Activated CD8-positive, alpha-beta memory T cell treated with anti-CD3 and anti-CD28 coated beads for 1 hour (primary cell): ENCODE measurements at places on chromosomes 16 and 17.

GRCh38 chr16:87076950-87077749 lies 240.0 kb downstream of the C16orf95 start:
- no peak for DNase-seq

DNA sequence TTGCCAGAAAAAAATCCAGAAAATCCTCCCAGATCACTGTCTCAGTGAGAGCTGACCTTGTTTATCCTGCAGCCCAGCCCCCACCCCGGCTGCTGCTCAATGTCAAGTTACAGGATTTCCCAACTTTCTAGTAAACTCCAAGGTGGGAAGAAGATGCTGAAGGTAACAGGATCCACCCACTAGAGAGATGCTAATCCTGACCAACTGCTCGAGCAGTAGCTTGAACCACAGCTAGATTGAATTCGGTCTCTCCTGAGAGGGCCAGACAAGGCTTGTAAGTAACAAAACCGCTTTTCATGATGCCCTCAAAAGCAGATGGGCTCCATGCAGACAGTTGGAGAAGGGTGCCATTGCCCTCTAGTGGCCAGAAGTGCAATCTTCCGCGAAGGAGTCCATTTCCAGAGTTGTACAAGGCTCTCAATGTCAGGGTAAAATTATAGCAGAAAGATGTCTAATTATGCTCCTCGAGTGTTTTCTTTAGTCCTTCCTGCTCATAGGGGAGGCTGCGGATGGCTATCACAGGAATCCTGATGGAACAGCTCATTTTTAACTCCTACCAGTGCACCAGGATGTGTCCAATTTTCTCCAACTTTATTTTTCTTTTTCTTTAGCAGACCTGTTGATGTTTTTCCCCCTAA lies 3.9 kb downstream of the CDH11 start:
- no peak for DNase-seq

GRCh38 chr17:4854111-4854681 lies 21.1 kb downstream of the MINK1 start:
- no peak for DNase-seq

DNA sequence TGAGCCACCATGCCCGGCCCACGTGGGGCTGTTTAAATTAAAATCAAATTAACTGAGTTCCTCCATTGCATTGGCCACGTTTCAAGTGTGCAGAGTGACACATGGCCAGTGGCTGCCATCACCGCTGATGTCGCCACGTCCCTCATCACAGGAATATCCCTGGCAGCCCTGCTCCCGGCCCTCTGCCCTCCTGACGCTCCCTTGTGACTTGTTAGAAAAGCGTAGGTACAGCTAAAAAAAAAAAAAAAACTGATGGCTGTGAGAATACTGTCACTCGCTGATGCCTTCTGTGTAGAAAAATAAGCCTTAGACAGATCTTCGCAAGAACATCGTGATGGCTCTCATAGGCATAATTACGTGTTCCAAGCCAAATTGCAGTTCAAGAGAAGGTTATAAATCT lies 21.7 kb downstream of the CARHSP1 start:
- no peak for DNase-seq

DNA sequence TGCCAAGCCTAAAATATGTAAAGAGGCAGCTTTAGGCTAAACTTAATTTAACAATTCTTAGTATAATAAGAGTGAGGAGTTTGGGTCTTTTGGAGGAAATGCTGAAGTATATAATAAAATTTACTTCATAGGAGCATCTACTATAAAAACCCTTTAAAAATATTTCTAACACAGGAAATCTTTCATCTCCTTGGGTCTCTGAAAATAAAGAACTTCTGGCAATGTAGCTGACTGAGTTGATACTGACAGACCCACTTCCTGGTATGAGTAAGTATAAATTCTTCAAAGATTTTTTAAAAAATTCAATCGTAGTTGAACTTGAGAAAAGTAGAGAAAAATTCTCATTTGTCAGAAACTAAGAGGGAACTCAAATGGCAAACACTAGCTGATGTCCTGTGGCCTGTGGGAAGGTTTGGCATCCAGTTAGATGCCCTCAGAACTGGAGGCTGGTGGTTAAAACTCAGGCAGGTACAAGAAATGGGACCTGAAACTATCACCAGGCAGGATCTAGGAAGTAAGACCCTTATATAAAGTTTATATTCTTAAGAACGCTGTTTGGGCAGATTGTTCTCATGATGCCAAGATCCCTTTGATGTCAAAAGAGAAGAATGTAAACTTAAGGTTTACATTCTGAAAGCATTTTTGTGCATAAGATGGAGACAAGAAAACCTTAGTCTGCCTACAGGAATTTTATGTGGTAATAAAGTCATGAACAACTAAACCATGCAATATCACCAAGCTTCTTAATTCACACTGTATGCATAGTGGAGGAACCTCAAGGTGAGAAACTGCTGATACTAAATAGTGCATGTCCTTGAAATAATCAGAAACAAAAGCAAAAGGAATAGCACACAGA lies 6.2 kb downstream of the KRTAP4-6 start:
- DNase-seq = no peak

GRCh38 chr17:1224330-1224729 lies 44.5 kb upstream of the ABR start:
- DNase-seq = no peak

GRCh38 chr16:537415-538335 lies 10.2 kb downstream of the CAPN15 start:
- no peak for DNase-seq

- DNase-seq = no peak
Measured at GRCh38 chr16:27840311-27841060, 223.0 kb downstream of the GSG1L start.

- DNase-seq = no peak
Measured at GRCh38 chr17:81978524-81979298, 1.3 kb downstream of the ASPSCR1 start.

DNA sequence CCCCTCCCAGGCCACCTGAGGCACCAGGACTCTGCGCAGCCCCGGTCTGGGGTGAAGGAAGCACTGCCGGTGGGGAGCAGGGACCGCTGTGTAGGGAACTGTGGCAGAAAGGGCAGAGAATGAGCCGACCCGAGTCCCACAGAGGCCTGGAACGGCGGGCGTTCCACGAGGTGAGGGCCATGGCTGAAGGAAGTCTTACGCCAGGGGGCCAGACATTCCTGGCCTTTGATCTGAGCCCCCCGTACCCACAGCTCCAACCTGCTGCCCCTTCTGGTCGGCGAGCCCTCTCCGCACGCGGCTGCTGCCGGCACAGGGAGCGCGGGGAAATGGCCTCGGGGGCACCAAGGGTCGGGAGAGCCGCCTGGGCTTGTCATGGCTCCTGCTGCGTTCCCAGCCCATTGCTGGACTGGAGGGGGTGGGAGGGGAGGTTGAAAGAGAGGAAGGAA lies 1.4 kb upstream of the WNT3 start:
- DNase-seq = no peak

DNA sequence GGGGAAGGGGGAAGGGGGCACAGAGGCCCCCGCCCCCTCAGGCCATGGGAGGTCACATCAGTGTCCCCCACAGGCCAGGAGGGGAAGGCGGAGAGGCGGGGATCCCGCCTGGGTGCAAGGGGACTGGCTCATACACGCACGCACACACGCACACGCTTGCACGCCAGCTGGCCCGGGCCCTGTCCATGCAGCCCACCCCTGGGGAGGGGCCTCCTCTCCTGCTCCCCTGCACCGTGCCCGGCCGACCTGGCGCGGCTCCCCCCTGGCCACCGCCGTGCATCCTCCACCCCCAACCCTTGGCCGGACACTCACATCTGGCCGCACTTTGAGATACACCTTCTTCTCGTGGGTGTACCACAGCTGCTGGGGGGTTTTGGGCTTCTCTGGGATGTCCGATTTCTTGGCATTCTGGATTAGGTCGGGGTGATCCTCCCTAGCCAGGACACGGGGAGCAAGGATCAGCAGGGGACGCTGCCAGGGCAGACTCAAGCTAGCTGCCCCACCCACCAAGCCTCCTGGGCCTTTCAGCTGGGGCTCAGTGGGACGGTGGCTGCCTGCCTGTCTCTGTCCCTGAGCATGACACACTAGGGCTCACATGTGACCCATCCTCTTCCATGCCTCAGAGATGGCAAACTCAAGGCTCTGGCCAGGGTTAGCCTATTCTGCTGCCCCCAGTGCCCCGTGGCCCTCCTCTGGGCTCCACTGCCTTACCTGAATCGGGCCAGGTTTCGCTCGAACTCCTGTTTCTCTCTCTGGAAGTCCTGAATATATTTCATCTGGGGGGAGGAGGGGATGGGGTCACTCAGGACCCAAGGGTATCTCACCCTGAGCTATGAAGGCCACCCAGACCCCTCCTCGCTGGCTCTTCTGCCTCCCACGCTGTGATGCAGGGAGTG lies 6.7 kb downstream of the UBTF start:
- no peak for DNase-seq

DNA sequence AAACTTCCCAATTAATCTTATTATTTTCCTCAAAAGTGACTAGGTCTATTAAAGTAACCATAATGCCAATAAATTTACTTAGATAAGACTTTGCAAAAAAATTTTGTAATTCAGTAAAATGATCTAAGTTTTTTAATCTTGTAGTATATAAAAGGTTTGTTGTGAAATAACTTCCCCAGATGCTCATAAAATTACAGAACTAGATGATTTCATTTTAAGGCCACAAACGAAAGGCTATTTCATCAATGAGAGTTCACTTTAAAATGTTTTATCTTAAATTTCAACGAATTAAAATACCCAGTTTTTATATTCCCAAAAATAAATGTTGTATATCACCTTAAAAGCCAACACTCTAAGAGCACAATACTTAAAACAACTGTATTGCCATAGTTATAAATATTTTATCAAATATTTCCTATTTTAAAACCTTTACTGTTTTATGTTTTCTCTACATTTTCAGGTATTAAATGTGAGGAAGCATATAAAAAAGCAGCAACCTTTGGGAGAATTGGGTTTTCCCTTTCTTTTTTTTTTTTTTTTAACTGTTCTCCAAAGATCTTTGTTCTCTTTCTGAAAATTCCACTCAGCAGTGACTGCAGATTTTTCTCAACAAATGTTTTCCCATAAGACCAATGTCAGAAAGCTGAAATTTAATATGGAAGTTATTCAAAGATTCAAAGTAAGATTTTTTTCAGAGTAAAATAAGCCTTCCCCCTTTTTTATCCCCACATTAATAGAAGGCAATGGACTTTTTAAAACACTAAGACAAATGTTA lies 169.9 kb downstream of the CYB561 start:
- DNase-seq = no peak

- DNase-seq = no peak
Measured at GRCh38 chr17:66522591-66523272, 220.3 kb downstream of the PRKCA start.

- no peak for DNase-seq
Measured at GRCh38 chr16:3661922-3662321, 7.4 kb downstream of the DNASE1 start.

DNA sequence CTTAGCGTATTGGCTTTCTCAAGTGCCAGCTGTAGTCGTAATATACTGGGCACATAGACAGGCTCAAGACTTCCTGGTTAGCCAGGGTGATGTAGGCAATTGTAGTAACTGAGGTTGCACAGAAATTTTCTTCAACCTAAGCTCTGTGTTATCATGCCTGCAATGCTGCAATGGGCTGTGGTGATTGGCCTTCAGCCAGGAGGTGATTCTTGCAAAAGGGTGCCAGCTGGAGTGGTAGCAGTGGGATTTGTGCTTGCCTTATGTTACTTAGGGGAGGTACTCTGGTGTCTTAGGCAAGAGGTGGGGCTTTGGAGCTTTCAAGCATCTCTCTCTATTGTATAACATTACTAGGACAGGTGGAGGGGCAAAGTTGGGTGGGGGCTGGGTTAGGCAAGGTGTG lies 495.1 kb downstream of the CDH11 start:
- no peak for DNase-seq

- DNase-seq = no peak
Measured at GRCh38 chr17:29954405-29954804, 13.0 kb downstream of the EFCAB5 start.

DNA sequence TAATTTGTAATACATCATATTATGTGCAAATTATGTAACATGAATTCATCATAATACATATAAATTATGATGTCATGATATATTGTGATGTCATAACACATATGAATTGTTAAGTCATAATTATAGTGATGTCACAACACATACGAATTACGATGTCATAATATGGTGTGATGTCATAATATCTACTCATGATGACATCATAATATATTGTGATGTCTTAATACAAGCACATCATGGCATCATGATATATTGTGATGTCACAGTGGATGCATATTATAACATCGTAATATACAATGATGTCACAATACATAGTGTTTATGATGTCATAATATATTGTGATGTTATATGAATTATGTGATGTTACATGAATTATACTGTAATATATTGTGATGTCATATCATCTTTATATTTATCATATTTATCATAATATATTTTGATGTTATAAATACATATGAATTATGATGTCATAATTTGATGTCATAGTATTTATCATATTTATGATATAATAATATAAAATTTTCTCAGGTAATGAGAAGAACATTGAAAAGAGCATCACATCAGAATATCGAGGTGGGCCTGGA lies 1793.0 kb downstream of the TP53TG3F start:
- no peak for DNase-seq

DNA sequence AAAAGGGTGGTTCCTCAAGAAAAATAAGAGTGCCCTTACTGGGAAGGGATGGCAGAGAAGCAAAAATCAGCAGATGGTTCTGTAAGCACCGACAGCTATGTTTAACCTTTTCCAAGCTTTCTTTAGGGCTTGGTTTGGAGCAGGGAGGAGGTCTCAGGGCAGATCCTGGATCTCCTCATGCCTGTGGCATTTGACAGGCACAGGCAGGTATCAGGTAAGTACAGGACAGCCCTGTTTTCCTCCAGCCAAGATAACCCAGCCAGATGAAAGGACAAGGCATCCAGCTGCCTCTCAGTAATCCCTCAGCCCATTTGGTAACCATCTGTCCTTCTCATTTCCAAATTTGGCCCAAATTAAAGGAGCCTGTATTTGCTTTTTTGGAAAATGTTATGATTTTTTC lies 141.5 kb downstream of the TOX3 start:
- DNase-seq = no peak

- DNase-seq = no peak
Measured at GRCh38 chr17:5269241-5269960, 12.7 kb upstream of the RABEP1 start.

DNA sequence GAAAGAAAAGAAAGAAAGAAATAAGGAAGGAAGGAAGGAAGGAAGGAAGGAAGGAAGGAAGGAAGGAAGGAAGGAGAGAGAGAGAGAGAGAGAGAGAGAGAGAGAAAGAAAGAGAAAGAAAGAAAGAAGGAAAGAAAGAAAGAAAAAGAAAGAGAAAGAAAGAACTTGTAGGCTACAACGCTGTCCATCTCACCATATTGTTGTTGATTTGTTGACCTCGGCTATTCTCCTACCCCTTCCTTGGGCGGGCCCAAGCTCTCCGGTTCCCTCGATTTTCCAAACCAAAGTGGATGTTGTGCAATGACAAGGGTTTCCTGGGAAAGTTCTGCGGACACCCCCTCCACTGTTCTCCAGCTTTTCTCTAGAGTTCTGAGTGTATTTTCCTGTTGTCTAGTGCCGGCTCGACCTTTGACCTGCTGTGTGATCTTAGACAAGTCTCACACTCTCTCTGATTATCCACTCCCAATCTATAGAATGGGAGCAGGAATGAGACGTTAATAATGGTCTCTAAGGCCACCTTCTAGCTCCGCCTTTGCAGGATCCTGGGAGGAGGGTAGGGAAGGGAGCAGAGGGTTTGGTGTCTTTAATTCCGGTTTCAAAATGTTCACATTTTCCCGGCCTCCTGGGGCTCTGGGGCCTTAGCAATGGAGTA lies 1.6 kb downstream of the IRX6 start:
- DNase-seq = no peak

GRCh38 chr16:74304164-74304834 lies 7.7 kb downstream of the PSMD7 start:
- DNase-seq = no peak

GRCh38 chr16:17770104-17770503 lies 299.3 kb upstream of the XYLT1 start:
- no peak for DNase-seq
